Fibroblast of lung (primary cell): ENCODE measurements at places on chromosomes 16 and 17. TPM values are rescaled to one million over a fixed set of nuclear protein-coding genes. Genes with fewer than 3 reads are reported as not detected.

Gene PKMYT1
- total RNA-seq, result 0.26 and 1.2 TPM in 2 replicates

Gene CLDN9
- total RNA-seq, result not detected in 2 replicates

Gene KRT36
- not detected in 2 replicates for total RNA-seq

Gene DNAH2
- 0.17 and 0.26 TPM in 2 replicates for total RNA-seq

Gene SHISA6
- total RNA-seq, result not detected in 2 replicates

Gene ARL5C
- not detected in 2 replicates for total RNA-seq

Gene GNGT2
- not detected in 2 replicates for total RNA-seq

Gene ANKS3
- total RNA-seq, result 26.2 and 26.3 TPM in 2 replicates

Gene ABCC12
- not detected in 2 replicates for total RNA-seq

Gene ITGAD
- not detected in 2 replicates for total RNA-seq
